ENCODE measurements at places on chromosomes 2 and 18. TPM values are rescaled to one million over a fixed set of nuclear protein-coding genes. Genes with fewer than 3 reads are reported as not detected.

The GKN1 gene
- 0.49 TPM for polyA plus RNA-seq

The HS1BP3 gene
- polyA plus RNA-seq: 21.2 TPM

The DNAH6 gene
- polyA plus RNA-seq: 0.08 TPM

The ADGRF3 gene
- polyA plus RNA-seq: 0.27 TPM

The UCN gene
- 0.10 TPM for polyA plus RNA-seq

The DLX2 gene
- polyA plus RNA-seq: 0.26 TPM

The C2orf42 gene
- polyA plus RNA-seq: 9.3 TPM

The ARHGEF33 gene
- 0.09 TPM for polyA plus RNA-seq

The CXCR1 gene
- 14.5 TPM for polyA plus RNA-seq

The ABHD1 gene
- polyA plus RNA-seq: not detected

The EFR3B gene
- 0.09 TPM for polyA plus RNA-seq

The AGXT gene
- polyA plus RNA-seq: not detected

The MARCO gene
- 0.17 TPM for polyA plus RNA-seq

The CDK5R2 gene
- 0.03 TPM for polyA plus RNA-seq

The LRRTM1 gene
- polyA plus RNA-seq: not detected

The CCL20 gene
- polyA plus RNA-seq: 0.70 TPM

Data from keratinocyte (primary cell).